LHCN-M2 (cell line): ENCODE measurements at places on chromosomes 12 and 14. TPM values are rescaled to one million over a fixed set of nuclear protein-coding genes. Genes with fewer than 3 reads are reported as not detected.
A peak's percentile ranks its signal among the peaks of the same experiment; 100 is the strongest.

GRCh38 chr14:105058521-105059034, 6.7 kb downstream of the GPR132 start:
- DNase-seq = no peak

LBHD2 gene
- total RNA-seq = not detected in 2 replicates

DNA sequence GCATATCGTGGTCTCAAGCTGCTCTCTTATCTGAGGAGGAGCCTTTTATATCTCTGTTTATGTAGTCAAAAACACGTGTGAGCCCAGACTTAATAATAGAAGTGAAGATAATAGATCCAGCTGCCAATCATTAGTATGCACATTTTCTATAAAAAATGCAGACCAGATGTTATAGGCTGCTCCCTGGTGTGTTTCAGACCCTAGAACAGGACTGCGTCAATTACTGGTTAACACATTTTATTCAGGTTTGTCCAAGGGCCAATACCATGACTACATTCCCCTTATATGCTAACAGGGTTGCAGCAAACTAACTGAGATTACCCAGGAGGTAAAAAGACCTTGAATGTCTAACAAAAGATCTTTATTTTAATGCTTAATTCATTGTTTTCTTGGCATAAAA, 98.5 kb upstream of the NEDD1 start:
- no peak for DNase-seq

NRXN3 gene
- 0.23 TPM in 1 of 2 replicates, not detected in the other for total RNA-seq

DNA sequence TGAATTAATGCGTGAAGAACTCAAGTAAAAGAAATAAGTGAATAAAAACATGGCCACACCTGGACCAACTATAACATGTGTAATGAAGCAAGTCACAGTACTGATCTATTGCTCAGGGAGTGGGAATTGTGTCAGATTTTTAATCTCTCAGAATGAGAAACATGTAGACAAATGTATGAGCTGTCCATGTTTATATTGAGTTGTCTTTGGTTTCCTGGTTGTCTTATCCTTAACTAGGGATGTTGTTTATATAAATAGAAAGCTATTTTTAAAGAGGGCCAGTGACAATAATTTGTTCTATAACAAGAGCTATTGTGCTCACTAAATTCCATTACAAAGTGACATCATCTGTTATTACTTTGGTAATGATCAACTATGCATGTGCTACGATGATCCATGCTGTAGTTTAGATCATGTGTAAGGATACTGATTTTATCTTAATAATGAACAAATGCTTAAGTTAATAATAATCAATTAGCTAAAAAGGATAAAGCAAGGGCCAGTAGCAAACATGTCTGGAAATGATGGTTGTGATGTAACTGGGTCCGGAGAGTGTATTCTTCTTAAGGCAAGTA, 91.3 kb upstream of the RTL1 start:
- DNase-seq = no peak

CLEC2A gene
- not detected in 2 replicates for total RNA-seq

MIP gene
- total RNA-seq = not detected in 2 replicates

GRCh38 chr14:97058589-97058988, 261.4 kb downstream of the VRK1 start:
- no peak for DNase-seq

DNA sequence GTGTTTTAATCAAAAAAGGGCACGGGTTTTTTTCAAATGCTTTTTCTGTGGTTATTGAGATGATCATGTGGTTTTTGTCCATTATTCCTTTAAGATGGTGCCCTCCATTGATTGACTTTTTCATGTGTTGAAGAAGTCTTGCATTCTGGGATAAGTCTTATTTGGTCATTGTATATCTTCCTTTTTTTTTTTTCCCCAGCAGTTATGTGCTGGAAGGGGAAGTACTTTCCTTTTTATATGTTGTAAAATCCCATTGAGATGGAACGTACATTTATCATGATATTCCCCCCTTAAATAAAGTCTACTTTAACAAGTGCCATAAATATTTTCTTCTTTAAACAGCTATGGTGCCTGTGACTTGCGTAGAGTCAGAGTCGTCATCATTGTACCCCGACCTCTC, 24.8 kb upstream of the MUCL1 start:
- no peak for DNase-seq

DNA sequence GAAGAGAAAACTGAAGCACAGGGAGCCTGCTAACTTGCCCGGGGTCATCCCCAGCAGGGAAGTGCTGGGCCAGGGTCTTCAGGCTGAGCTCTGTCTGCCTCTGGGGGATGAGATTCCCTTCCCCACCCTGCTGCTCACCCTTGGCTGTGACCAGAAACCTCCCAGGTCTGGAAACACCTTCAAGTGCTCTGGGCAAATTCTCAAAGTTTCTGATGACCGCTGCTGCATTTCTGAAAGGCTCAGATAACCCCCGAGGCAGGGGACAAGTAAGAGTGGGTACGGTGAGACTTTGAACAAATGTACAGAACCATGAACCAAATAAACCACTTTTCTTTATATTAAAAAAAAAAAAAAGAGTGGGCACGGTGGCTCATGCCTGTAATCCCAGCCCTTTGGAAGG, 41.3 kb downstream of the LTBP2 start:
- DNase-seq = no peak

GRCh38 chr12:103697971-103698751, 111.1 kb downstream of the STAB2 start:
- no peak for DNase-seq

DNA sequence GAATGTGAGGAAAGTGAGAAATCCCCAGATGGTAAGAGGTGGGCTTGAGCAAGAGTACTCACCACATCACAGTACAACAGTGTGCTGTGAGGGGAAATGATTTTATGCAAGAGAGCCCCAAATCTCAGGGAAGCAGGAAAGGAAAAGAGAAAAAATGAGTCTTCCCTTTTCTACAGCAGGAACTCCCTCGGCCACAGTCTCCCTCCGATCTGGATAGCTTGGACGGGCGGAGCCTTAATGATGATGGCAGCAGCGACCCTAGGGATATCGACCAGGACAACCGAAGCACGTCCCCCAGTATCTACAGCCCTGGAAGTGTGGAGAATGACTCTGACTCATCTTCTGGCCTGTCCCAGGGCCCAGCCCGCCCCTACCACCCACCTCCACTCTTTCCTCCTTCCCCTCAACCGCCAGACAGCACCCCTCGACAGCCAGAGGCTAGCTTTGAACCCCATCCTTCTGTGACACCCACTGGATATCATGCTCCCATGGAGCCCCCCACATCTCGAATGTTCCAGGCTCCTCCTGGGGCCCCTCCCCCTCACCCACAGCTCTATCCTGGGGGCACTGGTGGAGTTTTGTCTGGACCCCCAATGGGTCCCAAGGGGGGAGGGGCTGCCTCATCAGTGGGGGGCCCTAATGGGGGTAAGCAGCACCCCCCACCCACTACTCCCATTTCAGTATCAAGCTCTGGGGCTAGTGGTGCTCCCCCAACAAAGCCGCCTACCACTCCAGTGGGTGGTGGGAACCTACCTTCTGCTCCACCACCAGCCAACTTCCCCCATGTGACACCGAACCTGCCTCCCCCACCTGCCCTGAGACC, 7.8 kb downstream of the ATN1 start:
- DNase-seq = no peak

DNA sequence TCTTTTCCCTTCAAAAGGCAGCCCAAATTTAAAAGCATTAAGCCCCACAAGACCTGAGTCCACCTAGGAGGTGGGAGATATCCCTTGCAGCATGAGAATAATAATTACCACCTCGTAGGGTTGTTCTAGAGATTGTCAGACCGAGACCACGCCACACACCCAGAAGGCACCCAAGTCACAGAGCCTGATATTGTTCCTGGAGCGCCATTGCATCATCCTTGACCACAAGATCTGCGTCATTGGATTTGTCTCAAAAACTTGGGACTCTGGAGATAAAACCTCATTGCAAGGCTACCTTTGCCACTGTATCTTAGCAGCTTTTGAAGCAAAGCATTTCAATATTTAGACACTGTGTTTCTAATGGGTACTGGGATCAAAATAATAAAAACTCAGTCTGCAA, 29.4 kb upstream of the PPP2R5C start:
- DNase-seq = no peak

GRCh38 chr12:103640831-103641230, 53.8 kb downstream of the STAB2 start:
- DNase-seq = no peak

SLC2A14 gene
- total RNA-seq = not detected in 2 replicates

SOAT2 gene
- total RNA-seq = not detected in 2 replicates

DNA sequence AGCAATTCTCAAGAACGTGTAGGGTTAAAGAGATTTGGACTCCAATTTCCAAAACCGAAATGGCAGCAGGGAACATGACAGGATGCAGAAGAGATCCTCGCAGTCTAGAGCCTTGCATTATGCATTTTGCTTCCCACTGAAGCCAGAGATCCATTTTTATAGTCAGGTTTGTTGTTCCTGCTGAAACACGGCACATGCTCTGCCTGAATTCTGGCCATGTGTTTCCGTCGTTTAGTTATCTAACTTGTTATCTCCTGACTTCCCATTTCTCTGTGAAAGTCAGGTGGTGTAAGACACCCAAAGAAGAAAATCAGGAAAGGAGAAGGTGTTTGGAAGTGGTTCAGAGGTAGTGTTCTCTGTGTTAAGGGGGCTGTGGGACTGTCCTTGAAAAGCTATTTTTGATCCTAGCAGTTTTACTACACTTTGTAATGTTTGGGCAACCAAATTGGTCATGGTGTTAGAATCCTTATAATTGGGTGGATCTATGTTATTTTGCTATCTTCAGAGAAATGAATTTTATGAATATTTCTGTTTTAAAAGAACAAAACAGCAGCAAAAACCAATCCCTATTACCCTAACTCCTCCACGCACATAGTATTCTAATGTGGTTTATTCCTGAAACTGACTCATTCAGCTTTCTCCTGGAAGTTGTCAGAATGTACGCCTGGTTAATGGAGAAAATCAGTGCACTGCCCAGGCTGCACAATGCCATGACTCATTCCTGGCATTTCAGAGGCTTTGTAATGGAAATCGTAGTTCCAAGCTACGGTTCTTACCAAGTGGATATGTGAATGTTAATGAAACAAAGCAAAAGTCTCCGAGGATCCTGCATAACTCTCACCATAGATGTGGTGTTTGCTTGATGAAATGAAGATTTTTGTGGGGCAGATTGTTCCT, 110.1 kb downstream of the SAMD4A start:
- DNase-seq = peak; percentile 95

CD27 gene
- total RNA-seq = 0.17 and 0.19 TPM in 2 replicates

DNA sequence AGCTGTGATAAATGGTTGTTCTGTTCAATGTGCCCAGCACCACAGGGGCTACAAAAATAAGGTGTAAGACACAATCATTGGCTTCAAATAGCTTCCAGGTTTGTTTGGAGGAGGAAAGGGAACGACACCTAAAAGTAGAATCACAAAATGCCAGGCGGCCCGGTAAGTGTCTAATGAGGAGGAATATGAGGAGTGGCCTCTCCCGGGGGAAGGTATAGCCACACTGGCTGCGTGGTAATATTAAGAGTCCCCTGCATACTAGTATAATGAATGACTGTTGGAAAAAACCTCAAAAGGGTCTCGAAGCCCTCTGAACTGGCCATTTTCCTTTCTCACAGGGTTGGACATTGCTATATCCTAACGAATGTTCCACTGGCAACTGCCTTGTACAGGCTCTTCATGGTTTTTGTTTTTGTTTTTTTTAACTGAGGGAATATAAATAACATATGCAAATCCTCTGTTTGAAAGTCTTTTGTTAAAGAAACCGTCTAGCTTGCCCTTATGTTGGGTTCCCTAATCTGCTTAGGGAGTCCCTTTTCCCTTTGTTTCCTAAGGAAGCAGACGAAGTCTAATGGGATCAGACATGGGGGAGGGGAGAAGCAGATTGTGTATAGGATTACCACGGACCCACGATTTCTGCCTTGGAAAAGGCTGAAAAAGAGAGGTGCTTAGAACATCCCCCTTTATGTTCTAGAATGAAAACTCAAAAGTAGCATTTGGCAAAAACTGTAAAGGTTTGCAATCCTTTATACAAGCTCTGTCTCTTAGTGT, 4.2 kb downstream of the CCDC60 start:
- no peak for DNase-seq

GALNT8 gene
- not detected in 2 replicates for total RNA-seq

GRCh38 chr12:86597431-86597830, 341.2 kb upstream of the MGAT4C start:
- no peak for DNase-seq

GRCh38 chr14:56592746-56593544, 13.3 kb downstream of the TMEM260 start:
- no peak for DNase-seq
